ENCODE measurements at places on chromosomes 7 and 10.

- DNase-seq = no peak
Measured at GRCh38 chr10:79324032-79324695, 23.1 kb upstream of the PPIF start.

DNA sequence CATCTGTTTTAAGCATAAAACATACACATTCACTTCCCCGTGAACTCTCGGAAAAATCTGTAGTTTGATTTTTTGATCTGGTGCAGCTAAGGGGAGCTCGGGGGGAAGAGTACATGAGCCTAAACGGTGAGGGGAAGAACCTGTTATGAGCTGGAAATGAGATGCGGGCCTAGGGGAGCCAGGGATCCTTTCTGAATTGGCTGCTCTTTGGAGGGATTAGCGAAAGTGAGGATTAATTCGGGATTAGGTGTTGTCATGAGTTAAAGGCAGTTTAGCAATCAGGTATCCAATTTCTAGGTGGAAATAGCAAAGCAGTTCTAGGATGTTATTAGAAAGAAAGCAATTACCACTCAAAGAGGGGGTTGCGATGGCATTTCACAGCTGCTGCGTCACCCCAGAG is 51.1 kb upstream of the ADARB2 start:
- no peak for DNase-seq

GRCh38 chr7:142889816-142890215 is 4.3 kb upstream of the TRPV6 start:
- no peak for DNase-seq

- DNase-seq = no peak
Measured at GRCh38 chr7:112084520-112084971, 121.7 kb downstream of the DOCK4 start.

- DNase-seq = no peak
Measured at GRCh38 chr7:128162666-128163065, 78.4 kb upstream of the LEP start.

- DNase-seq = peak; percentile 87
Measured at GRCh38 chr10:19922236-19922963, 106.2 kb downstream of the PLXDC2 start.

DNA sequence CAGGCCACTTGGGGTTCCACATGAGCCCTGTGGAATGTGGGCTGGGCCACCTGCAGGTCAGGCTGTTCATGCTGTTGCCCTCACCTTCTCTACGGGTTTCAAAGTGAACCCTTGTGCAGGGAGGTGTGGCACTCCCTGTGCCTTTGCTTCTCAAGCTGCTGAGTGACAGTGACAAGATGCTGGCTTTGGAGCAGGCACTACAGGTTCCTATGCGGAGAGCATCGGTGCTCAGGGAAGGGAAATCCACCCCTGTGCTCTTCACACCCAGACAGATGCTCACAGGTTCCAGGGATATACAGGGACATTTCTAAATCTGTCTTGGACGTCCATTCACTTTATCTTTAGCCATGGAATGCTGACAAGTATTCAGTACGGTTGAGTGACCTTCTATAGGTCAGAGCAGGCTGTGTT is 1005.0 kb downstream of the LRMDA start:
- no peak for DNase-seq

DNA sequence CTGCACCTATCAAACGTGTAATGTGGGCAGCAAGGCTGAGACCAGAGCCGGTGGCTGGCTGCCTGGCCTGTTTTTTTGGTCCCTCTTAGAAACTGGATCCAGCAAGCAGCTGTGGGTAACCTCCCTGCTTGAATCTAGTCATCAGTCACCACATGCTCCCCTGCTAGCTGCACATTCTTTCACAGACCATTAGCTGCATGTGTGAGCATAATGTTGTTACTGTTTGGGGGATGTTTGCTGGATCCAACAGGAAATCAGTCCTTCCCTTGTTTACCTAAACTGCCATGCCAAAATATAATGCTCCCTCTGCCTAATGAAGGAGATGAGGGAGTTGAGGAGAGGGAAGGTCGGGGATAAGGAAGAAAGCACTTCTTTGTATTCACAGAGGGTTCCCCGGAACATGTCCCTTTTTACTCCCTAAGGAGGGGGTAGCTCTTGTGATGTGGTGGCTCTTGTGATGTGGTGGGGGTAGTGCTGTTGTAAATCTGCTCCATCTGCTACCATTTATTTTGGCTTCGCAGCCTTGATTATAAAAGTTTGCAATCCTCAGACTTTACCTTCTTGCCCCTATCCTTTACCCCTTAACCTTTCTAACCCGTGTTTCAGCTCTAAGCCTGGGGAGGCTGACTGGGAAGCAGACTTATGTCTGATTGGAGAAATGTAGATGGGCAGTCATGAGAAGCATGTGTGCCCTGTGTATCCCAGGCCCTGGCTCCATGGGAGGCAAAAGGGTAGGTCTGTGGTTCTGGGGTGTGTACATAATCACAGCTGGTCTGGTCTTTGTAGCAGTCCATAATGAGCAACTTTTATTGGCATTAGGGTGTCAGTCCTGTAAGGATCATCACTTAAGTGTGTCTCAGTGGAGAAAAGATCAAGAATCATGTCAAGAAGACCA is 20.8 kb downstream of the LOXL4 start:
- no peak for DNase-seq

GRCh38 chr10:21733710-21734109 is 199.7 kb downstream of the MLLT10 start:
- DNase-seq = no peak

- DNase-seq = no peak
Measured at GRCh38 chr7:119918185-119918584, 354.8 kb upstream of the KCND2 start.

DNA sequence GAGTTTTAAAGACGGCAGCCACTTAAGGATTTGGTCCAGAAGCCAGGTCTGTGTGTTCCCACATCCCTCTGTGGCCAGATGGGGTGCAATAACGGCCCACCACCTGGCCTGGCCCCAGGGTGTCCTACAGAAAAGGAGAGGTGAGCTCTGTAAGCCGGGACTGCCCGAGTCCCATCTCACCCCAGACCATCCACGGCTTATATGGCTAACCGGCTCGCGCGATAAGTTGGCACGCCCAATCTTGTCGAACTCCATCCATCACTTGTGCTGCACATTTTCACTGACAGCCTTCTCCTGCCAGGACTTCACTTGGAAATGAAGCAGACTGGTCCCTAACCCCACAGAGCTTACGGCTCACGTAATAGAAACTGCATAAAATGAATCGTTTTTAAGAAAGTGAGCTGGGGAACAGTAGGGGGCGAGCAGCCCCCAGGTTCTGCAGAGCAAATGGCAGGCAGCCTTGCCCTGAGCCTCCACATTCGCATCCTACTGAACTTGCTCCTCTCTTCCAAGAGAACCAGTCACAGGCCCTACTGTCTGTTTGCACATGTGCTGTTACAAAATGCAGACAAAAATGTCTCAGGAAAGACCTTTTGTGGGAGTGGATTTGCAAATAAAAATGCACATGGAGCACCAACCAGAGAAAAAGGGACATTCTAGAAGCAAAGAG is 98.2 kb downstream of the TNS3 start:
- no peak for DNase-seq
